ENCODE measurements at places on chromosomes 12 and 14.

- DNase-seq = no peak
Measured at GRCh38 chr12:52867642-52868041, 18.8 kb upstream of the KRT78 start.

GRCh38 chr14:91946622-91947474 lies 646 bp downstream of the FBLN5 start:
- peak; percentile 71 for DNase-seq

GRCh38 chr12:26309634-26310033 lies 114.3 kb downstream of the SSPN start:
- no peak for DNase-seq

- DNase-seq = no peak
Measured at GRCh38 chr12:13367973-13368372, 171.4 kb downstream of the EMP1 start.

- no peak for DNase-seq
Measured at GRCh38 chr14:103521438-103521950, 1.1 kb downstream of the CKB start.

DNA sequence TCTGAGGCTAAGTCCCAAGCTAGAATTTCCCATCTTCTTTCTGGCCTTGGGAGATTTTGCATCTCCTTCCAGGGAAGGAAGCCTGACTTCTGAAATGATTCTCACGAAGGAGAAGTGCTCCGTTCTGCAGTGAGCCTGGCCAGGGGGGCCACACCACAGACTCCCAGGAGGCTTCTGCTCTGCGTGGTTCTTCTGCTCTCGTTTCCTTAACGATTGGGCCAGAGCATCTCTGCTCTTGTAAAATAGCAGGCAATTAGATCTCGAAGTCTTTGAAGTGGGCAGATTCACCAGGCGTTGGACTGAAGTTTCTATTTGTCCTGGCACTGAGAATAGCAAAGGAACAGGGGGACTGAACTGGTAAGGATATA lies 6.7 kb upstream of the BATF start:
- peak; percentile 56 for DNase-seq

GRCh38 chr14:101549154-101549553 lies 12.1 kb upstream of the DIO3 start:
- DNase-seq = no peak

GRCh38 chr14:85517114-85517688 lies 12.7 kb upstream of the FLRT2 start:
- no peak for DNase-seq

DNA sequence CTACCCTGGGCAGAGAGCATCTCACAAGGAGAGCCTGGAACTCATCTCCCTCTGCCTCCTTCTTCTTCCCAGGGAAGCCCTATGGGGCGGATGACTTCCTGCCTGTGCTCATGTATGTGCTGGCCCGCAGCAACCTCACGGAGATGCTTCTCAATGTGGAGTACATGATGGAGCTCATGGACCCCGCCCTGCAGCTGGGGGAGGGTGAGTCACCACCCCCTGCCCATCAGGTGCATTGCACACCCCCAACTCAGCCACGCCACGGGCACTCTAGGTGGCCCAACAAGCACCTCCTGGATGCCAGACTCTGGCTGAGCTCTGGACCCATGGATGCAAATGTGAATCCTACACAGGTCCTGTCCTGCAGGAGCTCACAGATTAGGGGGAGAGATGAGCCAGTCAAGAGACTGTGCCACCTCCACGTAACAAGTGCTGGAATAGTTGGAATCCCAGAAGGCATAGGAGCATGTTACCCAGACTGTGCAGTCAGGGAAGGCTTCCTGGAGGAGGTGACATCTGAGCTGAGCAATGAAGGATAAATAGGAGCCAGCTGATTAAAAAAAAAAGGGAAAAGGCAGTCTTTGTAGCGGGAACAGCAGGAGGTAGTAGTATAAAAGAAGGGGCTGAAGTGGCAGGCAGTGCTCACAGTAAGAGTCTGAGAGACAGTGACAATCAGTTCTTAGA lies 71.9 kb downstream of the LGMN start:
- DNase-seq = no peak
